NCI-H524 treated with DMSO at 0.1 percent for 48 hours (cell line): ENCODE measurements at places on chromosomes 4 and X.

GRCh38 chr4:111991797-111992196 is 153.5 kb upstream of the FAM241A start:
- no peak for DNase-seq

DNA sequence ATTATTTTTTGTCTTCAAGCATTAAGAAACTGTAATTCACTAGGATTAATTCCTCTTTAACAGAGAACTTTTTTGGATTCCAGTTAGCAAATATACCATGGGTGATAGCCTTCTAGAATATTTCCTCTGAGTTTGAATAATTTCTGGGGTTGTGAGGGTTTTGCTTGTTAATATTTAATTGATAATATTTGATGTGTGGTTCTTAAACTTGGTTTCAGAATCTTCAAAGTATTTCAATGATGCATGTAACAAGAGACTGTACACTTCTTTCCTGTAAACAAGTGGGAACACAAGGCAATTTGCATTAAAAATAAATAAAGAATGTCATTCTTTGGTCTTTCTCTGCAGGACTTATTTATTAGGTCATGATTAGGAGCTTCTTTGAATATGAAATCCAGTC is 9.5 kb upstream of the C4orf51 start:
- no peak for DNase-seq

- DNase-seq = no peak
Measured at GRCh38 chr4:158836002-158836369, 67.2 kb downstream of the FNIP2 start.

- DNase-seq = no peak
Measured at GRCh38 chr4:122953924-122954323, 31.5 kb upstream of the NUDT6 start.

GRCh38 chrX:153708415-153708814 is 15.8 kb downstream of the BCAP31 start:
- DNase-seq = no peak

DNA sequence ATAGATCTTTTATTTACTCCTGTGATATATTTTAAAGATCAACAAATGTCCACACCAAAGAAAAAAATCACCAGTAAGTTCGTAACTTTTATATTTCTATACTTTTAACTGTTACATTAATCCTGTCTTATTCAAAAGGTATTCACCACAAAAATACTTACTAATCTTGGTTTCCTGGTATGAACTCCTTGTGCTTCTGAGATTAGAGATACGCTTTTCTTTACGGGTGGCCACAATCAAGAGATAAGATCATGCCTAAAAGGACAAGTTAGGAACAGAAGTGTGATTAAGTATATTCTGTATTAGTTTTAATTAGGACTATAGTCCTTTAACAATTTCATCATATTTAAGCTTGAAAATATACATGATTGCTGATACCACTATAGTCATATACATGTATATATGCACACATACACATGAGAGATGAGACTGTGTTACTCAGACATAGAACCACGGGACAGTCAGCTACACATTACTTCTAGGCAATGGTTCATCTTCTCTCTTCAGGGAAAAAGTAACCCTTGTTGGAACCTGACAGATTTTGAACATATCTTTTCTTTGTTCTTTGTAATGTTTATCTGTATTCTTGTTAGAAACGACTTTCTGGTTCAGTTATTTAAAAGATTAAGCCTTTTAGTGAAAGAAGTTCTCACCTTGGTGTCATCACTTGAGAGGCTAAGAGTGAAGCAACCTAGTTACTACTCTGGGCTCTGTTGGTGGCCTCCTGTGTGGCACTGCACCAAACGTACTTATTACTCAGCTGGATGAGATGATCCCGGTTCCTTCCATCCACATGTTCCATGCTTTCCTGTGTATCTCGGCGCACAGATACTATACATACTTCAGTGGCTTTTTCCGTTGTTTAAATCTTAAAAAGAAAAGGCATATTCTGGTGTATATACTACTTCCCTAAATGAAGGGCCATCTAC is 146.1 kb downstream of the CBR4 start:
- no peak for DNase-seq

DNA sequence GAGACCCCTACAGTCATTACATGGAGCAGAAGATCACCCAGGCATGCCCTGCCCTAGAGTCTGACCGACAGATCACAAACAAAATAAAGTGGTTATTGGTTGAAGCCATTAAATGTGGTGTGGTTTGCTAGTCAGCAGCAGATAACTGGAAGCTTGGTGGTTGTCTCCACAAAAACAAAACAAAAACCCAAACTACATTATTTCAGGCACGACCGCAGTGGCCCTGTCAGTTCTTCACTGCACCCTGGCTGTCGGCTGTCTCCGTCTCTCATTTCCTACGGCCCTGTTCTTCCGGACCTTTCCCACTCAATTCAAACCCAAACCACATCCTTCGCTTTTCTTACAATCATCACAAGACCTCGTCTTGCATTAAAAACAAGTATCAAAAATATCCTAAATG is 521.3 kb upstream of the ZFP42 start:
- DNase-seq = no peak

DNA sequence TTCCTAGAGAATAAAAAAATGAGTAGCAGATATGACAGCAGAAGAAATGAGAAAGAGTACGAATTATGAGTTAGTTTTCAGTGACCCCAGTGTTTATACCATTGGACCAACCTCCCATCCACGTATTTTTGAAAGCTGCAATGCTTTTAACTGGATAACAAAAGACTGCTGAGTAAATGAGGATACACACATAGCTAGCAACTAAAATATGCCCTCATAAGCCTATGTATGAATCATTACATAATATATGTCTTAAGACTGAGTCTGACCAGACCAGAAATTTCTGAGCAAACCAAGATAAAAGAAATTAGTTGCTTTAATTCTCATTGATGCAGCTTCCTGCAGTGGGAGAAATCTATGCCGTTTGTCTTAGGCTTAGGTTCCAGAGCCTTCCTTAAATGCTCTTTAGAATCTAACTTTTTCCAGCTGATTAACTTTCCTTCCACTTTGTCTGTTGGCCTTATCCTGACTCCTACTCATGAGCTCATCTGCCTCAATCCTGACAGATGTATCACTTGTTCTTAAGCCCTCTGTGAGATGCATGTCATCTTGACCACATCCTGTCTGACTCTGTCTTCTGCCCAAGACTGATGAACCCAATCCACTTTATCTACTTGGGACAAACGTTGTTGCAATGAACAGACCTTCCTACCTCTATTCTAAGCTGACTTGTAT is 301.4 kb upstream of the AADAT start:
- DNase-seq = no peak

GRCh38 chr4:110533940-110534339 is 58.0 kb downstream of the ENPEP start:
- no peak for DNase-seq
